ENCODE measurements at places on chromosomes 7 and 10.

DNA sequence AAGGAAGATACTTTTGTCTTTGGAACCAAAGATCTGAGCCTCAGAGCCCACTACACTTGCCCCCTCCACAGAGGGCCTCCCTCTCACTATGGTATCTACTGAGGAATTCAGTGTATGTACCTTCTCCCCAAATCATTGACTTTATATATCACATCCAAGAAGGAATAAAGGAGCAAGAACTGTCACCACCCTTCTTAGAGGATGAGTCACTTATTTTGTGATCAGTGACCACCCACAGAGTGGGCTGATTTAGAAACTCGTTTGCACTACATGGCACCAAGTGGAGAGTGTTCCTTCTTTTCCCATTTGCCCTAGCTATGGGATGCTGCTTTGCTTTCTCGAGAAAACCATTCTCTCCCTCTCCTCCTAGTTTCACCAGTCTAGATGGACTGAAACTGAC lies 5.7 kb downstream of the TMEM243 start:
- no peak for DNase-seq

DNA sequence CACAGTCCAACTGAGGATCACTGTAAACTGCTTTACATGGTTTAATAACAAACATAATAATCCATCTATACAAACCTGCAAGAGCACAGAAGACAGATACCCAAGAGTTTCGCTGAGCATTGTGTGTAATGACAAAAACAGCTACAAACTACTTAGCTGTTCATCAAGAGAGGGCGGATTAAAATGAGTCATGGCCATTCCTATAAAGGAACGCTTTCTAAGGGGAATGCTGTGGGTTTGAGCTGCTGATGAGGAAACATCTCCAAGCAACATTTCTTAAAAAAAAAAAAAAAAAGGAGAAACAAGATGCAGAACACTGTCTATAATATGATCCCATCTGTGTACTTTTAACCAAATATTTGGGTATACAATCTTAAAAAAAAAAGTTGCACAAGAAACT lies 33.8 kb downstream of the VOPP1 start:
- no peak for DNase-seq

- no peak for DNase-seq
Observed at GRCh38 chr7:98307971-98308466, 26.5 kb downstream of the BRI3 start.

DNA sequence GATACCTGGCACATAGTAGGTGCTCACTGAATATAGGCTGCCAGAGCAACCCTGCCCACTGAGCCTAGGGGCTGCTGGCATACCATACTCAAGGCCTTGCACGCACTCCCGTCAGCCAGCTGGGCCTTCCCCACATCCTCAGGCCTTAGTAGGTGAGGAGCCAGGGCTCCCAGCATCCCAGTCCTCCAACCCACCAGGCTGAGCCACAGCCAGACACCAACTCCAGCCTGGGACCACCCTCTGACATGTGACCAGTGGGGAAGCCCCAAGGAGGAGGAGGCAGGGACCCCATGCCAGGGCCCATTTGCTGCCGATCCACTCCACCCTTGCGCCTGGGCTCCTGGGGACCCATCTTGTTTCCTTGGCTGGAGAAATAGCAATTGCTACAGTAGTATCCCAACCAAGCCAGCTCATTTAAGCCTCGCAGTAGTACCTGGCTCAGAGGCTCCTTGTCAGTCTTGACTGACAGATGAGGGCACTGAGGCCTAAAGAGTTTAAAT lies 11.4 kb downstream of the SLIT1 start:
- no peak for DNase-seq

GRCh38 chr7:1853986-1854865 lies 184.1 kb downstream of the ELFN1 start:
- DNase-seq = no peak

- no peak for DNase-seq
Observed at GRCh38 chr10:113916053-113916452, 61.6 kb downstream of the NHLRC2 start.

- DNase-seq = no peak
Observed at GRCh38 chr7:106609416-106609815, 51.5 kb downstream of the CCDC71L start.

GRCh38 chr7:38934536-38934935 lies 25.5 kb upstream of the VPS41 start:
- no peak for DNase-seq

- DNase-seq = no peak
Observed at GRCh38 chr7:141928845-141929195, 12.6 kb downstream of the OR9A4 start.

GRCh38 chr7:130139193-130139960 lies 65.8 kb downstream of the TMEM209 start:
- no peak for DNase-seq
